Islet precursor cell (in vitro differentiated cells): ENCODE measurements at places on chromosomes 7 and 10.

GRCh38 chr7:42961170-42961569, 29.0 kb downstream of the MRPL32 start:
- DNase-seq = no peak

GRCh38 chr10:31011017-31011664, 20.5 kb downstream of the ZNF438 start:
- no peak for DNase-seq

GRCh38 chr10:48768144-48768766, 83.6 kb downstream of the WDFY4 start:
- DNase-seq = peak; percentile 42

GRCh38 chr7:37769291-37769690, 79.1 kb upstream of the NME8 start:
- DNase-seq = no peak

GRCh38 chr10:114262496-114262895, 23.4 kb downstream of the VWA2 start:
- no peak for DNase-seq

GRCh38 chr7:33050535-33051318, 11.8 kb downstream of the NT5C3A start:
- DNase-seq = no peak

DNA sequence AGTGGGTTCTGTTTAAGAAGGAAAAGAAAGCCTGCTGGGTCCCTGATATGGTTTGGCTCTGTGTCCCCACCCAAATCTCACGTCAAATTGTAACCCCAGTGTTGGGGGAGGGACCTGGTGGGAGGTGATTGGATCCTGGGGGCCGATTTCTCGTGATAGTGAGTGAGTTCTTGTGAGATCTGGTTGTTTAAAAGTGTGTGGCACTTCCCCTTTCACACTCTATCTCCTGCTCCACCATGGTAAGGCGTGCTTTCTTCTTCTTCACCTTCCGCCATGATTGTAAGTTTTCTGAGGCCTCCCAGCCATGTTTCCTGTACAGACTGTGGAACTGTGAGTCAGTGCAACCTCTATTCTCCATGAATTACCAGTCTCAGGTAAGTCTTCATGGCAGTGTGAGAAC, 42.6 kb downstream of the INPP5A start:
- no peak for DNase-seq

DNA sequence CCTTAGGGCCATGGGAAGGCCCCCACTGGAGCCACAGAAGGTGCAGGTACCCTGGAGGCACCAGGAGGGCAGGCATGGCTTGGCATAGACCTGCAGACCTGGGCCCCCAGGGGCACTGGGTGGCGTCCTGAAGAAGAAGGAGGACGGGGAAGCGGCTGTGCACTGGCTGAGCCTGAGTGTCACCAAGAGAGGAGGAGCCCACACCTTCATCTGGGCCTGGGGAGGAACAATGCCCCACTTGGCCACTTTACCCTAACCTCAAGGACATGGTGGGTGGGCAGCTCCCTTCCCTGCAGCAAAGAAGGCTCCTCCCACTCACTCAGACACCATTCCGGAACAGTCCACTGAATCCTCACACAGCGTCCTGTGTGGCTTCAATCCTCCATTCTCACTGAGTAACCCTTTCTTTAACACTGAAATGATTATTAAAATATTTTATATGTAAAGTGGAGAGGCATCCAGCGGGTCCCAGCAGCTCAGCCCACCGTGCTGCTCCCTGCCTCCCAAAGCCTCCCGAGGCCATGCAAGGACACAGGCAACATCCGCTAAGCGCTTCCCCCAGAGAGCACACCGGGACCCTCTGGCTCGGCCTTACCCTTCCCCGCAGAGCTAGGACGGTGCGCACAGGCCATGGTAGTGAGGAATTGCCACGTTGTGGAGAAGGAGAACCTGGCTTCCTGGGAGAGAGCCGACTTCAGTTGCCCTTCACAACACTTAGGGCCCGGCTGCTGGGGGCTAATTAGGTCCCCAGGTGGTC, 516.7 kb upstream of the MGMT start:
- no peak for DNase-seq

DNA sequence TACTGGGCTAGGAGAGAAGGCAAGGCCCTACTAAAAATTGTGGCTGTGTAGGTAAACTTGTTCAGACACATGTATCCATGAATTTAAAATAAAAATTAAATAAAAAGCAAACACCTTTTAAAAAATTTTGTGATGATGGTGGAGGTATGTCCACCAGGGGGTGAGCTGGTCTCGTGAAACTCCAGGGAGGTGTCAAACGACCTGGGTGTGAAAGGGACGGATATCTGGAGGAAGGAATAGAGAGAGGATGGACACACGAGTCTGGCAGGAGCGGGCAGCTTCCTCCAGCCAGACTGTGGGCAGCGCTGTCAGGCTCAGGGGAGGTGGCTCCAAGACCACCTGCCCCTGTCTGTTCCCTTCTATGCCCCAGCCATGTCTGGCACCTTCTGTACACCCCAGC, 34.8 kb upstream of the DMBT1 start:
- no peak for DNase-seq
